ENCODE measurements at places on chromosomes 5 and 9. TPM values are rescaled to one million over a fixed set of nuclear protein-coding genes. Genes with fewer than 3 reads are reported as not detected.

DNA sequence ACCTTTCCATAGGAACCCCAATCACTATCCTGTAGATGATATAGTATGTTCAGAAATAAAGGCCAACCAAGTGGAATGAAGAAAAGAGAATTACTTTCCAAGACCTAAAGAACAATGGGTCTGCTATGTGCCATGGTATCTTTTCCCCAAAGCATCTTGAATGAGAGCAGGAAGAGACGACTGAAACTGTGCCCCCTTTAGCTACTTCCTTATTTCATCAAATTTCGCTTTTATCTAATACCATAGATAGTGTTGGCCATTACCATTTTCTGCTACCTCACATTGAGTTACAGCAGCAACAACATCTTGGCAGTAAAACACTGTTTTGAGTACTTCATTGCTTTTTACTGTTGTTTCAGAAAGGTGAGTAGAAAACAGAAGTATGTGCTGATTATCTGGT is 266.6 kb downstream of the CD180 start:
- peaks cover 23% of the 10 kb centered on the region for H3K27me3 ChIP-seq
- H3K4me3 ChIP-seq: no peak overlapping the region
- H3K4me1 ChIP-seq: no peaks in the 10 kb centered on the region
- DNase-seq: no peak
- H3K27ac ChIP-seq: no peak overlapping the region

- no peak overlapping the region for H3K27ac ChIP-seq
- peaks cover 26% of the 10 kb centered on the region for H3K27me3 ChIP-seq
- no peak for DNase-seq
These were observed 31.6 kb upstream of the LECT2 start for GRCh38 chr5:135986401-135986800.

DNA sequence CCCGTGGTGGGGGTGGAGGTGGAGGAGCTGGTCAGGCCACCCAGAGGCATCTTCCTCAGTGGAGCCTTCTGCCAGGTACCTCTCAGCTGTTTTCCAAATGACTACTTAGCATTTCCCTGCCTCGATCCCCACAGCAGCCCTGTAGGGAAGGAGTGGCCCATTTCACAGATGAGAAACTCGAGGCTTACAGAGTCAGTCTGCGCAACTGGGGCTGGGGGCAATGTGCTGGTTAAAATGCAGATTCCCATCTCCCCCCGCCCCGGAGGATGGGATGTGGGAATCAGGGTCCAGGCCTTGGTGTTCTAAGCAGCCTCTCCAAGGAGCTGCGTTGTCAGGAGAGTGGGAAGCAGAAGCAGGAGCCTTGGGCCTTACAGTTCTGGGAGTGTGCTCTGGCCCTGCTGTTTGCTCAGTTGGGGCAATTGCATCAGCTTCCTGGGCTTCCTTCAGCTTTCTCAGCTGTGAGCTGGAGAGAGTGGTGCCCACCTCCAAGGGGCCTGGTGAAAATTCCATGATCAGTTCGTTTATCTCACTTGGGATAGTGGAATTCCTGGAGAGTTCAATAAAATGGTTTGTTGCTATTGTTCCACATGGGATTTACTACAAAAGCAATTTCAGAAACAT is 19.4 kb downstream of the ERGIC1 start:
- H3K36me3 ChIP-seq: no peaks in the 10 kb centered on the region
- H3K27me3 ChIP-seq: no peaks in the 10 kb centered on the region
- H3K27ac ChIP-seq: peak overlapping the region; percentile 73
- H3K4me1 ChIP-seq: peaks cover 64% of the 10 kb centered on the region
- peak overlapping the region; percentile 74 for H3K4me3 ChIP-seq

The SPATA31A7 gene
- total RNA-seq: not detected

The HAVCR2 gene
- 378 TPM for total RNA-seq

The GRXCR2 gene
- total RNA-seq: not detected

DNA sequence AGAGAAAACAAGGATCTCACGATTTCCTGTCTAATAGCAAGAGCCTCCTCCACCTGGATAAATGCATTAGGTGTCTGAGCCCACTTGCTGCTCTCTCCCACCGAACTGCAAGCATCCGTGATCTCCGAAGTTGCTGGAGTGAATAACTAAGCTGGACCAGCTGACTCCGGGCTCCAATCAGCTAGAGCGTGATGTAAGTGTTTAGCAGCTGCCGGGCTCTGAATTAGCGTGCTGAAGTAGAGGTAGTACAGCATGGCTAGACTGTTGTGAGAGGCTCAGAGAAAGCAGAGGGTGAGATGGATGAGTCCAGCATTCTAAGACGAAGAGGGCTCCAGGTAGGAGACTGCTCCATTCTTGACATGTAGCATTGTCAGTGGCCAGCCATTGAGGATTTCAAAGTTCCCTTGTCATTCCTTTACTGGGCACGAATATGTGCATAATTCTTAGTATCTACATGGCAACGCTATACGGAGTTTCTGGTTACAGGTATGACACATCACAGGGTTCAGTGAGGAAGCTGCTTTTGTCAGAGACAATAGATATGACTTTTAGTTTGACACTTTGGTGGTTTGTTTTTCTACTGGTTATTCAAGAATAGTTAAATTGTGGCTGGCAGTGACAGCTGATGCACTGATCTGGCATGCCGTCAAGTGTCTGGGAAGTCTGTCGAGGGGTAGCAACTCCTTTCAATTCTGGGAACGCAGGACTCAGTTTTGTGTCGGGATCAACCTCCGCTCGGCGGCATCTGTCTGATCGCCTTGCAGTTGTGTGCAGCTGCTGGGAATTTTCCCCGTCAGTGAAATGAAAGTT is 232.6 kb downstream of the MAST4 start:
- H3K27ac ChIP-seq: peak overlapping the region; percentile 87
- H3K4me3 ChIP-seq: peak overlapping the region; percentile 90
- peaks cover 19% of the 10 kb centered on the region for H3K27me3 ChIP-seq
- no peak for DNase-seq
- H3K4me1 ChIP-seq: peaks cover 58% of the 10 kb centered on the region
- H3K36me3 ChIP-seq: peaks cover under 1% of the 10 kb centered on the region

The GAS1 gene
- 0.53 TPM for total RNA-seq

DNA sequence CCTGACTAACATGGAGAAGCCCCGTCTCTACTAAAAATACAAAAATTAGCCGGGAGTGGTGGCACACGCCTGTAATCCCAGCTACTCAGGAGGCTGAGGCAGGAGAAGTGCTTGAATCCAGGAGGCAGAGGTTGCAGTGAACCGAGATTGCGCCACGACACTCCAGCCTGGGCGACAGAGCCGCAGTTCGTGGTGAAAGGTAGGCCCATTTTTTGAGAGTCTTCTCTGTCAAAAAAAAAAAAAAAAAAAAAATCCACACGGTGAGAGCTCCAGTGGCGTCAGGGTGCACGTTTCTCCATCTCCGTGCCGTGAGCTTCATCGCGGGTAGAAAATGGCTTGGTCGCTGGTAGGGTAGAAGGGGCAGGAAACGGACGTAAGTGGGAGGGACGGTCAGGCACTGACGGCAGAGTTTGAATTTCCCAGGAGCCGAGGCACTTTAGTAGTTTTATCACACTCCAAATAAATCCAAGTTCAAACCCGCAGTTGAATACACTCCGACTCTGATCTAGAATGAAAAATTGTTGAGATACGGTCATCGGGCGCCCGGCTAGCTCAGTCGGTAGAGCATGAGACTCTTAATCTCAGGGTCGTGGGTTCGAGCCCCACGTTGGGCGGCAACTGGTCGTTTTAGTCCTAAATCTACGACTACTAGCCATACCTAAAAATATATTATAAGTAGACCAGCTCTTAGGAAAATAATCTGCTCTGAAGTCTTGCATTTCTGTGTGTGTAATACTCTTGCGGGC is 2.4 kb upstream of the TRIM7 start:
- H3K4me1 ChIP-seq: peaks cover 35% of the 10 kb centered on the region
- H3K27me3 ChIP-seq: peaks cover 14% of the 10 kb centered on the region
- H3K36me3 ChIP-seq: peaks cover 16% of the 10 kb centered on the region
- H3K4me3 ChIP-seq: peak overlapping the region; percentile 98

The HTR1A gene
- total RNA-seq: not detected

The MAP3K1 gene
- 16.3 TPM for total RNA-seq

DNA sequence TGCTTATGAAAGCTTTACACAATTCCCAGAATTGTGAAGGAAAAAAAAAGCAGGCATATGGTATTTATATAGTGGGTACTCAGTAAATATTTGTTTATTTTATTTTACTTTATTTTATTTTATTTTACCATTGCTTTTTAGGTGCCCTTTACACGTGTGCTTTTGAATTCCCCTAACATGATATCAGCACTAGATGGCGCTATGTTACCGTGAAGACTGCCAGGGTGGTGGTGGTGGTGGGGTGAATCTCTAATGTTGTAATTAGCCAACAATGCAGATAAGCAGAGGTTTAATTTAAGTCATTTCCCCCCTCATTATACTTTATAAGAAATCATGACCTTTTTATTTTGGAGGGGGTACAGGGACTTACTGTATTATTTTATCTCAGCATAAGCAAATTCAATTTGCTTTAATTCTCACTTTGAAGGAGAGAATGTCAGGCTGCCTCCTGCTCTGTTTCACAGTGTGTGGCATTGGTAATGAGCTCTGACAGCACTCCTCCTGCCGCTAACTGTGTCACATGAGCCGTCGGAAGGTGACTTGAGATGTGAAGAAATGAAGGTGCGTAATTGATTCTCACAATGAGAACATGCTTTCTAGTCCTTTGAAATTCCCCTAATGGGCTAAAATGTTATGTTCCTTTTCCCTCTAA is 165.6 kb downstream of the YTHDC2 start:
- H3K27me3 ChIP-seq: no peaks in the 10 kb centered on the region
- DNase-seq: no peak
- no peak overlapping the region for H3K4me3 ChIP-seq
- H3K4me1 ChIP-seq: no peaks in the 10 kb centered on the region
- H3K27ac ChIP-seq: no peak overlapping the region

- peak overlapping the region; percentile 40 for H3K4me3 ChIP-seq
- H3K4me1 ChIP-seq: peaks cover 9% of the 10 kb centered on the region
- DNase-seq: no peak
- no peaks in the 10 kb centered on the region for H3K27me3 ChIP-seq
- no peak overlapping the region for H3K27ac ChIP-seq
These were observed 1.7 kb upstream of the MRNIP start for GRCh38 chr5:179860301-179860700.

GRCh38 chr5:155082401-155082800 is 68.8 kb downstream of the KIF4B start:
- no peak for DNase-seq
- peaks cover 5% of the 10 kb centered on the region for H3K27me3 ChIP-seq
- no peaks in the 10 kb centered on the region for H3K4me1 ChIP-seq
- H3K27ac ChIP-seq: no peak overlapping the region
- H3K4me3 ChIP-seq: no peak overlapping the region
- no peaks in the 10 kb centered on the region for H3K36me3 ChIP-seq

The GDA gene
- total RNA-seq: not detected

DNA sequence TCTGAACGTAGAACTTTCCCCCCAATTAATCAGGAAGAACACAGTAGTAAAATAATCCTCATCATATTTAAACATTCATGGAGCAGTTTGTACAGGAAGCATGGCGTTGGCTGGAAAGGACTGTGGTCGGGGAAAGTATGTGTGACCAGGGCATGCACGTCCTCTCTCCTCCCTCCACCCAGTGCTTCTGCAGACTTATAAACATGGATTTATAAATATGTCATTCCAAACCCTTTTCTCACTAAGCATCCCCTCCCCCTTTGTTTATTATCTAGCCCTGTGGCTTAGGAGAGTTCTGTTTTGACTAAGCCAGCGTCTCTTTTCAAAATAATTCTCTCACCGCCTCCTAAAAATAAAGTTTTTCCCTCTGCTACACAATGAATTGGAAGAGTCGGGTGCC is 70.4 kb upstream of the DAP start:
- H3K27me3 ChIP-seq: peaks cover 16% of the 10 kb centered on the region
- DNase-seq: no peak
- H3K4me3 ChIP-seq: no peak overlapping the region
- no peak overlapping the region for H3K27ac ChIP-seq
- H3K36me3 ChIP-seq: no peaks in the 10 kb centered on the region

The FCN2 gene
- total RNA-seq: not detected

GRCh38 chr5:126925482-126925881 is 104.9 kb downstream of the MARCHF3 start:
- no peak for DNase-seq
- H3K36me3 ChIP-seq: no peaks in the 10 kb centered on the region

The GPR21 gene
- 1.4 TPM for total RNA-seq

The SIT1 gene
- total RNA-seq: 7.1 TPM

- H3K4me3 ChIP-seq: no peak overlapping the region
- no peak overlapping the region for H3K27ac ChIP-seq
- no peaks in the 10 kb centered on the region for H3K36me3 ChIP-seq
- H3K27me3 ChIP-seq: peaks cover 29% of the 10 kb centered on the region
- no peak for DNase-seq
These were observed 9.6 kb upstream of the PTGES2 start for GRCh38 chr9:128136816-128137793.

GRCh38 chr5:93145767-93146166 is 435.3 kb downstream of the NR2F1-AS1 start:
- H3K4me1 ChIP-seq: no peaks in the 10 kb centered on the region
- H3K27ac ChIP-seq: no peak overlapping the region
- H3K36me3 ChIP-seq: no peaks in the 10 kb centered on the region
